ENCODE measurements at places on chromosomes 12 and 14.

DNA sequence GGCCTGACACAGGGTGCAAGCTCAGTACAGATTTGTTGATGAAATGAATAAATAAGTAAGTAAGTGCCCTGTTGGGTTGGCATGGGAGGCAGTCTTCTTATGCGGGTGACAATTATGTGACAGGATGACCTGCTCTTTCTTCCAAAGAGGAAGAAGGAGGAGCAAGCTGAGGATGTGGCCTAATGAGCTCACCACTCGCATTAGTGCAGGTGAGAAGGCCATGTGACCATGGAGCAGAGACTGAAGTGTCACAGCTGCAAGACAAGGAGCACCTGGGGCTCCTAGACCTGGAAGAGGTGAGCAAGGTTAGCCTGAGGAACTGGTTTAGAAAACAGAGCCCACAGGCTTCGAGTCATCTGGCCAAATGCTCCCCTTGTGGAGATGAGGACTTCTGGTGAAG, 34.9 kb downstream of the LRTM2 start:
- DNase-seq = no peak

GRCh38 chr12:30988086-30988485, 61.5 kb downstream of the TSPAN11 start:
- no peak for DNase-seq

- no peak for DNase-seq
Observed at GRCh38 chr14:89279649-89280232, 137.3 kb downstream of the FOXN3 start.

- DNase-seq = no peak
Observed at GRCh38 chr12:98149691-98150210, 365.6 kb upstream of the TMPO start.

DNA sequence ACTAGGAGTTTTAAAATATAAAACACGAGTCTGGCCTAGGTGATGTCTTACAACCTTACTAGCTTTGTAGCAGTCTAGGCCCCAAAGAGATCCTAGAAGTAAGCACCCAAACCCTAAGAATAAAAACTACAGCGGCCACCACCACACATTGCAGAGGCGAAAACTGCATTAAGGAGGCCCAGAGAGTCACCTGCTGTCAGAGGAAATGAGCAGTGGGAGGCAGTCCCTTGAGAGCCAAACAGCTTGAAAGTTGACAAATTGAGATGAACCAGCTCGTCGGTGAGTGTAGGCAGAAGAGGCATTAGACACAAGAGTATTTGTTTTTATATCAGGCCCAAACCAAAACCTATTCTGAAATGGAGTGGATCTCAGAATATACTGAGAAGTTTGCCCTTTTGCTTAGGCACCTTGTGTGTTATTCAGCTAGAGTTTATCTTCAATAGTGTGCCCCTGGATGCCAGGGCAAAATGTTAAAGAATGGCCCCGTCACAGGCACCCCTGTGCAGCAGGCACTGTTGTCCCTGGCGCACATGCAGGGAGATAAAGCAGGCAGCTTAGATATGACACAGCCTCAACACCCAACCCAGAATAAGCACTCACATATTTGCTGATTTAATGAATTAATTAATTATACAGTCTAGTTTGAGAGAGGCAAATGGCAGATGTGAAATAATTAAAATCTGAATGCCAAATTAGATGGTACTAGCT, 56.7 kb downstream of the TTC7B start:
- no peak for DNase-seq

DNA sequence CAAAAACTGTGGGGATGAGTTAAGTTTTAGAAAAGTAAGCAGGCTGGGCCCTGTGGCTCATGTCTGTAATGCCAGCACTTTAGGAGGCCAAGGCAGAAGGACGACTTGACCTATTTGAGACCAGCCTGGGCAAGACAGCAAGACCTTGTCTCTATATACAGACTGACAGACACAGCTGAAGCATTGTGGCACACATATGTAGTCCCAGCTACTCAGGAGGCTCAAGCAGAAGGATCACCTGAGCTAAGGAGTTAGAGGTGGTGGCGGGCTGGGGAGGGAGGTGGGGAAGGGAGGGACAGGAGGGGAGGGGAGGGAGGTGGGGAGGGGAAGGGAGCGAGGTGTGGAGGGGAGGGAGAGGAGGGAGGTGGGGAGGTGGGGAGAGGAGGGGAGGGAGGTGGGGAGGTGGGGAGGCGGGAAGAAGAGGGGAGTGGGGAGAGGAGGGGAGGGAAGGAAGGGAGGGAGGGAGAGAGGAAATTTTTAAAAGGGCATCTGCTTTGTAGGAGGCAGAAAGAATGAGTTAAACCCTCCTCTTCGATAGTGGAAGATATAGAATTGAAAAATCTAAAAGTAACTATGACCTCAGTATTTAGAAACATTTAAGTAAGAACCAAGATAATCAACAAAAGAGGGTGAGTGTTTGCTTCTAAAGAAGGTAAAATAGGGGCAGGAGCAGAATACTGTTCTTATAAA, 30.9 kb downstream of the MED13L start:
- DNase-seq = no peak

GRCh38 chr12:101951002-101951670, 73.8 kb downstream of the DRAM1 start:
- no peak for DNase-seq

GRCh38 chr12:47481041-47481440, 224.8 kb downstream of the RPAP3 start:
- no peak for DNase-seq

DNA sequence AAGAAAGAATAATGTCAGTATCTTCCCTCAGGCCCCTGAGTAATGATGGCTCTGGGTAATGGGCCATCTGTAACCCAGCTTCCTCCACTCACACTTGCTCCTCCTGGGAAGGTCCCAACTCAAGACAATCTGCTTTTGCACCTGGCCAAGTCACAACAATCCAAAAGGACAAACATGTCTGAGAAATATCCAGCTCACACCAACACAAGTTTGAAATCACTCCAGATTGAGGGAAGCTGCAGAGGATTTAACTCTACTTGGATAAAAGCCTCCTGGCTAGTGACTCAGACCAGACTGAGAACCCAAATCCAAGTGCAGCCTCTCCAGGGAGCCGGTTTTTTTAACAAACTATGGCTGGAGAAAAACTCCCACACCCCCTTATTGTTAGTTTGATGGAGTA, 34.2 kb downstream of the RTRAF start:
- DNase-seq = no peak

DNA sequence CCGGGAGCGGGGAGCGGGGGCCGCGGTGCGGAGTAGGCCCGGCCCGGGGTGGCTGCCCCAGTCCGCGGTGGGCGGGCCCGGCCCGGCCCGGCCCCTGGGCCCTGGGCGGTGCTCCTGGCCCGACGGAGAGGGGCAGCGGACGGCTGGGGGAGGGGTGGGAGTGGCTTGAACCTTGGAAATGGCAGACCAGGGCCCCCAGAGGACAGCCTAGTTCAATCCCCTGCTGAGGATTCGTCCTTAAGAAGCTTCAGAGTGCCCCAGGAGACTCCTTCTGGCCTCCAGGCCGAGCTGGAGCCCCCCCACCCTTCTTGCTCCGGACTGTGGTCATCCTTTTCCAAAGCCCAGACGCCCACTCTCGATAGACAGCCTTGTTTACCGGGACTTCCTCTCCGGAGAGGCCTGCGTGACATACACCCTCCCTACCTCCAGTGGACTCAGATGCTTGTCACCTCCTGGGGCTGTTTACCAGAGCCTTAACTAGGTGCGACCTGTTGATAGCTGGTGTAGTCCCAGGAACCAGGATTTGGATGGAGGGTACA, 458 bp downstream of the KHNYN start:
- DNase-seq = no peak

GRCh38 chr12:26800858-26801257, 32.1 kb downstream of the ITPR2 start:
- DNase-seq = no peak

- DNase-seq = no peak
Observed at GRCh38 chr12:109542014-109542413, 31.3 kb downstream of the MMAB start.

DNA sequence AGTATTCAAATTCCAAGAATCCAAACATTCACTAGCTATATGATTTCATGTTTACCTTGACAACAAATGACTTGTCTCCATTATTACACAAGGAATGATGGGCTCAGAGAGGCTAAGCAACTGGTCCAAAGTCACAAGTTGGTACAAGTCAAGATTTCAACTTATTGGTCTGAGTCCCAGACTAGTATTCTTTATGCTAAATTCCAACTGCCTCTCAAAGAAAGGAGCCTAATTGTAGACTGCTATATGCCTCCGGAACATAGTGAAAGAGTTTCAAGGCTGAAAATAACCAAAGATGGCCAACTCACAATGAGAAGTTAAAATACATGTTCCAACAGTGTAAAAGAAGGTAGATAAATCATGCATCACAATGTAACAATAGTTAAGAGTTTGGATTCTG, 7.5 kb downstream of the BTG1 start:
- no peak for DNase-seq

- no peak for DNase-seq
Observed at GRCh38 chr12:130992979-130993538, 39.4 kb downstream of the ADGRD1 start.

- DNase-seq = no peak
Observed at GRCh38 chr14:38481952-38482678, 226.2 kb upstream of the CLEC14A start.

GRCh38 chr12:104938371-104938770, 19.7 kb downstream of the SLC41A2 start:
- no peak for DNase-seq

GRCh38 chr14:103716091-103716801, 636 bp downstream of the ZFYVE21 start:
- no peak for DNase-seq

GRCh38 chr12:29187756-29188155, 38.7 kb downstream of the FAR2 start:
- DNase-seq = no peak

DNA sequence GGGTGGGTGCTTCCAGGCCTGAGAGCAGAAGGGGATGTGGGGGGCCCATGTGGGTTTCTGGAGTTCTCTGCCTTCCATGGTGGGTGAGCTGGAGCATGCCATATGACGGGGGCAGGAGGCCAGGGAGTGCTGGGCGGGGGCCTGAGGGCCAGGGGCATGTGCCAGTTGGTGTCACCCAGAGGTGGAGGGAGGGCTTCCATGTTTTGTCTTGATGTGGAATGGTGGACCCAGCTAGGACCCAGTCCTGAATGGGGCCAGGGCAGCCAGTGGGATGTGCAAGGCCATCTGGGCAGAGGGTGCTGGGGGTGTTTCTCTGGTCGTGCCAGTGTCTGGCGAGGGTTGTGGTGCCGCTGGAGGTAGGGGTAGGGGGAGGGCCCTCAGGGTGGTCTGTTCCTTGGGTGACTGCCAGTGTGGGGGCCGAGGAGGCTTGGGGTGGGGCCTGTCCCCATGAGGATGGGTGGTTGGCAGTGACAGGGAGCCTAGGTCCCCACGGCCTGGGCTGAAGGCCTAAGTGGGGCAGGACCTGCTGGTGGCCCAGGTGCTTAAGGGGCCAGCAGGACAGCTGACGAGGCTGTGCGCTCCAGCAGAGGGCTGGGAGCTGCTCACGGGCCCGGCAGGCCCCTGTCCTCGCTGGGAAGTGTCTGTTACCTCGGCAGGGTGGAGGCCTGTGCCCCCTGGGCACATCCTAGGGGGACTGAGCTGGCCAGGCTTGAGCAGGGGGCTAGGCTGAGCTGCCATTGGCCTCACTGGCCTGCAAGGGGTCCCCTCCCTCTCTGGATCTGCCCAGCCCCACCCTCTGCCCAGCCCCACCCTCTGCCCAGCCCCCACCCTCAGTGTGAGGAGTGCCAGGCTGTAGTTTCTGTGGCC, 26.8 kb downstream of the CEP170B start:
- DNase-seq = no peak

DNA sequence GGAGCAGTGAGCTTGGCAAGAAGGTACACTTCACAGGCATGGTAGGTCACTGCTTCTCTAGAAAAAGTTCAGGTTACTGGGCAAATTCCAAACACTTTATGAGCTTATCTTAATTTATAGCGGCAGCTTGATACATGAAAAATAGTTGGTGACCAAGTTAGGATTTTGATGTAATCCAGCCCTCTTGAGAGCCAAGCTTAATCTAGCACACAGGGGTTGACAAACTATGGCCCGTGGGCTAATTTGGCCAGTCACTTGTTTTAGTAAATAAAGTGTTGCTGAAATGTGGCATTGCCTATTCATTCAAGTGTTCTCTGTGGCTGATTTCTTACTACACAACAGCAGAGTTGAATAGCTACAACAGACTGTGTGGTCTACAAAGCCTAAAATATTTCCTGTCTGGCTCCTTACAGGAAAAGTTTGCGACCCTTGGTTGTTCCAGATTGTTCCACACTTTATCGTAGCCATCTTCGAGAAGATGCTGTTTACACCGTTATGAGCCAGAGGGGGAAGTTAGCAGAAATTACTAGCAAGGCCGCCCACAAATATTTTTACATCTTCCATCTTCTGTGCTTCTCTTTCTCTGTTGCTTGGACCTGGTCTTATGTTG, 120.9 kb downstream of the DAAM1 start:
- DNase-seq = no peak

DNA sequence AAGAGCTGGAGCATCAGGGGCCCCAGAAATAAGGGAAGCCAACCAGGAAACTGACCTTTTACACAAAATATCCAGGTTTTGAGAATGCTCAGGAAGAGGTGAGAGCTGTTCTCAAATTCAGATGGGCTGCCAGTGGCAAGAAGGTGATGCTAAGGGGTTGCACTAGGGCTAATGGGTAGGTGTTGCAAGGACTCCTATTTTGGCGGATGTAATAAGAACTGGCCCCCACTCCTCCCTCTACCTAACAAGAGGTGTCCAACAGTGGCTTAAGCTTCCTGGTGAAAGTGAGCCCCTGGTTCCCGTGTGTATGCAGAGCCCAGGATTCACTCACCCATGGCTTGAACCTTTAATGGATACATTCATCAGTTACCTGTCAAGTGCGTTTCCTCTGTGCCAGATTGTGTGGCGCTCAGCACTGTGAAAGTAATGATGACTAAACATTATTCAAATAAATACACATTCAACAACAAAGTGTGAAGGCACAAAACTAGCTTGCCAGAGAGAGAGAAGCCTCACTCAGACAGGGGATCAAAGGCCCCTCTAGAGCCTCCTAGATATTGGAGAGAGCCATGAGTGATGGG, 705 bp upstream of the CHGA start:
- no peak for DNase-seq

- DNase-seq = no peak
Observed at GRCh38 chr12:132827763-132828703, 636 bp downstream of the GOLGA3 start.

GRCh38 chr12:95184121-95184520, 33.1 kb downstream of the FGD6 start:
- DNase-seq = no peak

DNA sequence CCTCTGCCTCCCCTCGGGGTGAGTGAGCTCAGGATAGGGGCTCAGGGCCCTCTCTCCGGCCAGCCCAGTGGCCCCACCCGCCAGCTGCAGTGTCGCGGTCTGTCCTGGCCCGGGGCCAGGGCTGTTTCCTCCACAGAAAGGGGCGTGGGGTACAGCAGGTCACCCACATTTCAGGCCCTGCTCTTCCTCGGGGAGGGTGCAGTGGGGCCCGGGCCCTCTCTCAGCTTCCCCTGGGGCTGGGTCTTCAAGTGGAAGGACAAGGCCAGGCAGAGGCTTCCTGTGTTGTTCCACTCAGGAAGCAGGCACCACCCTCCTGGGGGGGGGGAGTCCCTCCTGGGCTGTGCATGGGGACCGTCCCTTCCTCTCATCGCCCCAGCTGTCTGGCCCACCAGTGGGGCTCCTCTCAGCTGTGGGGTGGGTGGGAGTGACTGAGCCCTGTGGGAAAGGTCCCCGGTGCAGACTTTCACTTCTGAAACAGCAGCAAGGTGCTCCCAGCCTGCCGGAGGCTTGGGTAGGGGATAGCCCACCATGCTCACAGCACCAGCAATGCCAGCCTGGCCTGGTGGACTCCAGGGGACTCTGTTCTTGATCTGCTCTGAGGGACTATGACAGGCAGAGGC, 3.7 kb downstream of the GPR132 start:
- DNase-seq = no peak

All from NCI-H1436 treated with DMSO at 0.1 percent for 48 hours (cell line).